B cell (primary cell): ENCODE measurements at places on chromosomes 2 and 18. TPM values are rescaled to one million over a fixed set of nuclear protein-coding genes. Genes with fewer than 3 reads are reported as not detected.

DNA sequence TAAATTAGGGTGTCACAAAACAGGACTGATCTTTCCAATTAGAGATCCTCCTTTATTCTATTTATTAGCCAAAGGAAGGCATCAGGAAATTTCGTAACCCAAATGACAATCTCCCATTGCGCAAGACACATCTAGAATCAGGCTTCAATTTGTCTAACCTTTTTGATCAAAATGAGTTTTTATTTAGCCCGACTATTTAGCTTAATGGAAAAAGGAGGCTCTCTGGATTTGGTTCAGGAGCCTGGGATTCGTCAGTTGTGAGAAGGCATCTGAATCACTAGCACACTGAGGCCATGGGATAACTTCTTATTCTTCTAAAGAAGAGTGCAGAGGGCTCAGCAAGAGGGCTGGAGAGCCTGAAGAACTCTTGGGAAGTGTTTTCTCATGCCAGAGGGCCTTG, 332.1 kb upstream of the ETAA1 start:
- DNase-seq: no peak
- no peaks in the 10 kb centered on the region for H3K36me3 ChIP-seq
- no peak overlapping the region for H3K4me3 ChIP-seq
- no peaks in the 10 kb centered on the region for H3K4me1 ChIP-seq

GRCh38 chr2:11663427-11663826, 6.6 kb downstream of the NTSR2 start:
- H3K4me3 ChIP-seq: no peak overlapping the region
- H3K27me3 ChIP-seq: no peaks in the 10 kb centered on the region
- no peaks in the 10 kb centered on the region for H3K4me1 ChIP-seq
- H3K27ac ChIP-seq: no peak overlapping the region
- no peaks in the 10 kb centered on the region for H3K36me3 ChIP-seq

- H3K4me1 ChIP-seq: peaks cover 4% of the 10 kb centered on the region
- H3K4me3 ChIP-seq: no peak overlapping the region
- no peaks in the 10 kb centered on the region for H3K27me3 ChIP-seq
Measured at GRCh38 chr18:47163241-47163640, 12.9 kb downstream of the IER3IP1 start.

DNA sequence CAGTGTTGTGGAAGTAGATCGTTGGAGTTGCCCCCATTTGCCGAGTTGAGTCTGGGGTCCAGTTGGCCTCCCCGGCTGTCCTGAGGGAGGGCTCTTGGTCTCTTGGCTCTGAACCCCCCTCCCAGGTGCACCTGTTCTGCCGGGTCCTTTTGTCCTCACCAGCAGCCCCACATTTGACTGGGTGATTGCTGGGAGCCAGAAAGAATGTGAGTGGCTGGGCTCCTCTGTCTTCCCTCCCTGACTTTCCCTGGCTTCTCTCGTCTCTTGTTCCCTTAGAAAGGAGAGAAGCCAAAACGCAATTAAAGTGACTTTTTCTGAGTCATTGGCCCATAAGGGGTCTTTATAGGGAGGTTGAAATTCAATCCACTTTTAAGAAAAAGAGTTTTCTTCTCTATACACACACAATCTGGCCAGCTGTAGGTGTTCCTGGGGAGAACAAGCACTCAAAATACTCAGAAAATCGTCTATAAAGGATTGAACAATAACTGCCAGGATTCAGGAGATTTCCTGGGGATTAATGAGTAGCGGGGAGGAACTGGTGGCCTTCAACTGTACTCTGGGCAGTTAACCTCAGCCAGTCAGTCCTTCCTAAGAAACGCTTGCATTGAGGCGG, 131.0 kb downstream of the TMEM182 start:
- H3K27me3 ChIP-seq: no peaks in the 10 kb centered on the region
- H3K4me3 ChIP-seq: no peak overlapping the region
- DNase-seq: no peak
- no peaks in the 10 kb centered on the region for H3K4me1 ChIP-seq

GRCh38 chr2:144890828-144891227, 370.9 kb upstream of the ZEB2 start:
- H3K4me1 ChIP-seq: no peaks in the 10 kb centered on the region
- no peaks in the 10 kb centered on the region for H3K27me3 ChIP-seq
- peak; percentile 40 for DNase-seq
- no peak overlapping the region for H3K27ac ChIP-seq
- H3K4me3 ChIP-seq: no peak overlapping the region

DNA sequence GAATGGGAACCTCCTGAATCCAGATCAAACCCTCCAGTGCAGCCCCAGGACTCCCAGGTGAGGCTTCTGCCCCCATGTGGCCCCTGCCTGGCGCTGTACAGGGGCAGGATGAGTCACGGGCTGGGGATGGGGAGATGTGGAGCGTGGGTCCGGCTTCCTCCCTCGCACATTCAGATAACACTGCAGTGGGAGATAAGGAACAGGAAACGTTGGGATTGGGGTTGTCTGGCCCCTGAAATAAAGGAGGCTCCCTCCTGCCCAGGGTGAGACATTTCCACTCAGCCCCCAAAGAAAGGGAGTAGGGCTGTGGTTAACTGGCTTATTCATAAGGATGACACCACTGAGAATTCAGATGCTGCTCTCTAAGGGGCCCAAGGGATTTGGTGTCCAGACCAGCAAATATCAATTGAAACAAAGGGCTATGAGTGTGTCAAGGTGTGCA, 30.7 kb downstream of the IGFBP5 start:
- H3K27me3 ChIP-seq: no peaks in the 10 kb centered on the region
- no peaks in the 10 kb centered on the region for H3K36me3 ChIP-seq
- no peak overlapping the region for H3K27ac ChIP-seq
- no peak for DNase-seq

- H3K4me1 ChIP-seq: no peaks in the 10 kb centered on the region
- H3K27ac ChIP-seq: no peak overlapping the region
- H3K4me3 ChIP-seq: no peak overlapping the region
- DNase-seq: no peak
- H3K27me3 ChIP-seq: no peaks in the 10 kb centered on the region
Measured at GRCh38 chr2:173033084-173033483, 42.6 kb upstream of the MAP3K20 start.

The FAM237A gene
- not detected in 2 replicates for polyA plus RNA-seq

GRCh38 chr18:50638016-50638883, 78.4 kb downstream of the MAPK4 start:
- H3K27me3 ChIP-seq: no peaks in the 10 kb centered on the region
- no peaks in the 10 kb centered on the region for H3K4me1 ChIP-seq
- no peak overlapping the region for H3K27ac ChIP-seq
- H3K4me3 ChIP-seq: no peak overlapping the region
- H3K36me3 ChIP-seq: no peaks in the 10 kb centered on the region

GRCh38 chr18:58697146-58697545, 25.9 kb downstream of the MALT1 start:
- H3K4me1 ChIP-seq: no peaks in the 10 kb centered on the region
- no peaks in the 10 kb centered on the region for H3K27me3 ChIP-seq
- H3K36me3 ChIP-seq: peaks cover 57% of the 10 kb centered on the region
- no peak for DNase-seq
- H3K27ac ChIP-seq: no peak overlapping the region

GRCh38 chr2:190974629-190975361, 39.2 kb downstream of the STAT1 start:
- H3K27ac ChIP-seq: no peak overlapping the region
- peaks cover under 1% of the 10 kb centered on the region for H3K4me1 ChIP-seq
- H3K36me3 ChIP-seq: peaks cover 99% of the 10 kb centered on the region
- no peaks in the 10 kb centered on the region for H3K27me3 ChIP-seq
- H3K4me3 ChIP-seq: no peak overlapping the region

DNA sequence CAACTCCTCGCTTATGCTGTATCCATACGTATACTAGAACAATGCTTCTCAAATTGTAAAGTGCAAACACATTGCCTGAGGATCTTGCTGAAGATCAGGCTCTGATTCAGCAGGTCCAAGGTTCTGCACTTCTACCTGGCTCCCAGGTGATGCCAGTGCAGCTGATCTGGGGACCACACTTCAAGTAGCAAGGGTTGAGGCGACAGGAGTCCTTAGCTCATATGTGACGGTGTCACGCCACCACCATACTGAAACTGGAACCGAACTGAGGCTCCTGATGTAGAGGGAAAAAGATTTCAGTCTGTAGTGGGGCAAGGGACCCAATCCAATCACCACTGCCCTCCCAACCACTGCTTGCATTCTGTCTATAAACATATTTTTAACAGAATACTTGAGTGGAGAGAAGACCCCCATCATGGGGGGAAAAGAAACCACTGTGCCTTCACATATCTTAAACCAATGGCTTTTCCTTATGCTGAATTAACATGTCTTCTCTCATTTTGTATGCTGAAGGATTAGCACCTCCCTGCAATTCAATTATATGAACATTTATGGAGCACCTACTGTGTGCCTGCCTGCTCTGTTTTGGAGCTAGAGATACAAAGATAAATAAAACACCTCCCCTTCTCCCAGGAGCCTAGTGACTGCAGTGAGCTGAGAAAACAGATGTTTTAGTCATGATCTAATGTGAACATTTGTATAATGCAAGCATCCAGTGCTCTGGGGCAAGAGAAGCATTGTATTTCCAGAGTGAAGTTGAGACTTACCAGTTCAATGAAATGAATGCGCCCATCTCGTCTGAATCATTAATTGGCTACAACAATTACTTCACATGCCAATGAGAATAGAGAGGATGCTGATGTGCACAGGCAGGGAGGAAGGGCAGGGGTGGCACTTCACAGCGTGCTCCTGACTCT, 6.6 kb upstream of the ASAP2 start:
- no peak overlapping the region for H3K27ac ChIP-seq
- no peak overlapping the region for H3K4me3 ChIP-seq
- H3K36me3 ChIP-seq: no peaks in the 10 kb centered on the region
- no peaks in the 10 kb centered on the region for H3K27me3 ChIP-seq
- DNase-seq: no peak

The RAB6C gene
- 0.07 and 0.09 TPM in 2 replicates for polyA plus RNA-seq

- no peaks in the 10 kb centered on the region for H3K36me3 ChIP-seq
- no peak overlapping the region for H3K4me3 ChIP-seq
- no peaks in the 10 kb centered on the region for H3K27me3 ChIP-seq
Measured at GRCh38 chr2:28319118-28320008, 73.3 kb upstream of the FOSL2 start.
